Stimulated activated CD8-positive, alpha-beta memory T cell treated with anti-CD3 and anti-CD28 coated beads, Interleukin-4, amount 100 ng/mL, for 4 hours (primary cell): ENCODE measurements at places on chromosomes 4 and X.

GRCh38 chr4:149017002-149017734 lies 575.0 kb upstream of the NR3C2 start:
- no peak for DNase-seq

GRCh38 chrX:24343719-24344118 lies 16.7 kb upstream of the SUPT20HL1 start:
- DNase-seq, result no peak

- DNase-seq, result no peak
Observed at GRCh38 chr4:34245276-34245675, 1999.0 kb downstream of the ARAP2 start.

DNA sequence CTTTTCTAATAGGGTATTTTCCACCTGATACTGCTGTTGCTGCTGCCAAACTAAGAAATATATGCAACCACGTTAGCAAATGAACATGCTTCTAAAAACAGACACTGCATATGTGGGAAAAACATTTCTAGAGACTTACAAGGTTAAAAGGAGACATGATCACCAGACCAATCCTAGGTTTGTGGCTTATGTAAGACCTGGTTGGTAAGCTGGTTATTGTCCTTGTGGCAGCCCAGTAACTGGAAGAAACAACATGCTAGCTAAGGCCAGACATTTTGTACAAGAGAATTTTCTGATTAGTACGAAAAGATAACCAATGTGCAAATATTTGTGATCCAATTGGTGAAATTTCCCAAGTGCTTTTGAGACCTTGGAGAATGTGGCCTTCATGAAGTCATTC lies 112.0 kb downstream of the AFF2 start:
- no peak for DNase-seq

DNA sequence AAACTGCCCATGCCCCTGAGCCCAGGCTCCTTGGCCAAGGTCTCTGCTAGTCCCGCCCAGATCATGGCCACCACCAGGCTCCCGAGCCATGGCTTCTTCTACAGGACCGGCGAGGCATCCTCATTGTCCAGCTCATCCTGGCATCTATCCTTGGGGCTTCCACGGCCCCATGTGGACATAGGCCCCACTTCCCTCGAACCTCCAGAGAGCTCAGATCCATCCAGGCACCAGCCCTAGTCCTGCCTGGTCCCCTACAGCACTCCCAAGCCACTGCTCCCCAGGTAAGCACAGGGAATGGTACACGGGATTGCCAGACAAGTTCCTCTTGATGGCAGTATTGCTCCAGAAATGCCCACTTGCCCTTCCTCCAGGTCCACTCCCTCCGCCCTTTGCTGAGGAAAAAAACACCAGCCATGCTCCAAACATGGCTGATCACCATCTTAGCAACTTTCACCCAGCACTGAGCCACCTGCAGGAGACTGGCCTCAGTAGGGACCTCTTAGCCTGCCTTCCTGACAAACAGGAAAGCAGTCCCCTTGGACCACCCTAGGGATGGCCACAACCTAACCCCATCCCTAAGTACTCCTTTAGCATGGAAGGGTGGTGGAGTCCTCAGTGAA lies 272.1 kb upstream of the AGTR2 start:
- peak; percentile 16 for DNase-seq

GRCh38 chrX:24443918-24444317 lies 21.2 kb upstream of the PDK3 start:
- DNase-seq, result no peak

DNA sequence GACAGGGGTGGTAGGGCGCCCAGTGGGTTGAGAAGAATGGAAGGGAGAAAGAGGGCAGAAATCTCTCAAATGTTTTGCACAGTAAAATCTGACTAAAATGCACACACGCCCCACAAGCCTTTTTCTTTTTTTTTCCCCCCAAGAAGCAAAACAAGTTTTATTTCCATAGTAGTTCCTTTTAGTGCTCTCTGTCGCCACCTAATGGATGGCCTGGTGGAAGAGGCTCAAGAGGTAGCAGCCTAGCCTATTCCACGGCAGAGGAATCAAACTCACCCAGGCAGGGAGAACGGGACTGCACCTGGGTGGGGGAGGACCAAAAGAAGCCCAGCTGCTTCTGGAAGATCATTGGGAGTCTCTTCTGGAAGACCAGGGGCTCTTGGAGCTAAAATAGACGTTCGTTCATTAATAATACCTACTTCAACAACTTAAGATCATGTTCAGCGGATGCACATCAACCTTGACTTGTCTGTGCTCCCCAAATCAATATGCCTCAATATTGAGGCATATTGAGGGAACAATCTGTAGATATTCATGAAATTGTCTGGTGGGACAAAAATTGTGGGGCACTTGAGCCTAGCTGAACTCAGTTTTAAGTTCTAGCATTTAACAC lies 31.6 kb upstream of the IRAK1 start:
- peak; percentile 48 for DNase-seq

- DNase-seq, result no peak
Observed at GRCh38 chrX:41670112-41670511, 18.7 kb upstream of the GPR34 start.

- DNase-seq, result no peak
Observed at GRCh38 chr4:14180166-14180565, 552.6 kb upstream of the BOD1L1 start.

DNA sequence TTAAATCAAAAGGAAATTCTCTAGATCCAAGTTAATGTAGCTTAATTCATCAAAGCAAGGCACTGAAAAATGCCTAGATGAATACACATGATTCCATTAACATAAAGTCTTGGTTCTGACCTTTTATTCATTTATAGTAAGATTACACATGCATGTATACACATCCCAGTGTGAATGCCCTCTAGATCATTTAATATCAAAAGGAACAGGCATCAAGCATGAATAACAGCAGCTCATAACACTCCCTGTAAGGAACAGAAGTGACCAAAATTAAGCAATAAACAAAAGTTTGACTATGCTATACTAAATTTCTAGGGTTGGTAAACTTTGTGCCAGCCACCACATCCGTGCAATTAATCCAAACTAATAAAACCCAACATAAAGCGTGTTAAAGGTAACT lies 511.5 kb downstream of the SPIN4 start:
- no peak for DNase-seq

- DNase-seq, result no peak
Observed at GRCh38 chrX:68658530-68658929, 11.1 kb downstream of the STARD8 start.

GRCh38 chrX:18297251-18297650 lies 57.2 kb downstream of the SCML2 start:
- DNase-seq, result no peak

DNA sequence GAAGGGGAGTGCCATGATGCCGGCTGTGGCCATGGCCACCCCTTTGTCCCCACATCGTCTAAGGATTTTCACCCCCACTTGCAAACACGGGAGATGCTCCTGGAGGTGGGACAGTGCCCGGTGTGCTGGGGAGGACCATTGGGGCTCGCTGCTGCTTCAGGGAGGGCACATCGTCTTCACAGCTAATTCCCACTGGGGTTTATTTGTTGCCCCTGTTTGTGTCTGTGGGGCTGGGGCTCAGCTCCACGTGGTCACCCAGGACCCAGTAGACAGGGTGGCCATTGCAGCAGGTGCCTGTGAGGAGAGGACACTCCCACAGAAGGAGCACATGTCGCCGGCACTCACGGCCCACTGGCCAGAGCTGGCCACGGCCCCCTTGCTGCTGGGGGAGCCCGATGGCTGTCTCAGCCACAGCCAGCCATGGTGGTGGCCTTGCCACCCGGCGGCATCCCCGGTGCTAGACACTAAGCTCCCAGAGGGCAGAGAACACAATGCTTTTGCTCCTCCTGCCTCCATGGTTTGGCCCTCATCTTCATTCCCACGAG lies 27.8 kb upstream of the GRPEL1 start:
- no peak for DNase-seq

- no peak for DNase-seq
Observed at GRCh38 chr4:111930659-111931058, 214.6 kb upstream of the FAM241A start.

DNA sequence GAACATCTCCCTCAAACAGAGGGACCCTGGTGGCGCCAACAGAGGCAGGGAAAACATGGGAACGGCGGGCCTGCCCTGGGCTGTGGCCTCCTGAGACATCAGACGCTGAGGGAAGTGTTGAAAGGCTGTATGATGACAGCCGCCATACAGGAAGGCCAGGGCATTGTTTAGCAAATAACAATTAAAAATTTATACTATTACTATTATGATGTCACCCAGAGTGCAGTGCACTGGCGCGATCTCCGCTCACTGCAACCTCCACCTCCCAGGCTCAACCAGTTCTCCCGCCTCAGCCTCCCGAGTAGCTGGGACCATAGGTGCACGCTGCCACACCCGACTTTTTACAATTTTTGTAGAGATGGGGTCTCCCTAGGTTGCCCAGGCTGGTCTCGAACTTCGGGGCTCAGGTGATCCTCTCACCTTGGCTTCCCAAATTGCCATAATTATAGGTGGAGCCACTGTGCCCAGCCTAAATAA lies 54.6 kb downstream of the CPZ start:
- DNase-seq, result no peak

DNA sequence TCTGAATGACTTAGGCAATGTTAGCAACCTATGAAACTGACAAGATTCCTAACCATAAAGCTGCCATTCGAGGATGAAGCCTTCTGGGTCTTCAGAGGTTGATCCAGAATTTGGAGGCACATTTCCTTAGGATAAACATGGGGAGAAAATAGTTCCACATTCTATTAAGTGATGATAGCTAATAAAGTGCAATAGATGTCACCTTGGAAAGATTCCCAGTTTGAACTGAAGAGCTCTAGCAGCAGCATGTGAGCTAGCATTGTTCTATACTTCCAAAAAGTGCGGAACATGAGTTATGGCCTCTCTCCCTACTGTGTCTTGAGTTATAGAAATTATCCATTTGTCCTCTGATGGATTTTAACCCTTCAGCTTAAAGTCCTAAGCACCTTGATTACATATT lies 991.4 kb upstream of the SLIT2 start:
- no peak for DNase-seq

- no peak for DNase-seq
Observed at GRCh38 chr4:172515266-172515879, 653.2 kb upstream of the GALNT7 start.

GRCh38 chrX:113790987-113791386 lies 792.9 kb upstream of the HTR2C start:
- no peak for DNase-seq

DNA sequence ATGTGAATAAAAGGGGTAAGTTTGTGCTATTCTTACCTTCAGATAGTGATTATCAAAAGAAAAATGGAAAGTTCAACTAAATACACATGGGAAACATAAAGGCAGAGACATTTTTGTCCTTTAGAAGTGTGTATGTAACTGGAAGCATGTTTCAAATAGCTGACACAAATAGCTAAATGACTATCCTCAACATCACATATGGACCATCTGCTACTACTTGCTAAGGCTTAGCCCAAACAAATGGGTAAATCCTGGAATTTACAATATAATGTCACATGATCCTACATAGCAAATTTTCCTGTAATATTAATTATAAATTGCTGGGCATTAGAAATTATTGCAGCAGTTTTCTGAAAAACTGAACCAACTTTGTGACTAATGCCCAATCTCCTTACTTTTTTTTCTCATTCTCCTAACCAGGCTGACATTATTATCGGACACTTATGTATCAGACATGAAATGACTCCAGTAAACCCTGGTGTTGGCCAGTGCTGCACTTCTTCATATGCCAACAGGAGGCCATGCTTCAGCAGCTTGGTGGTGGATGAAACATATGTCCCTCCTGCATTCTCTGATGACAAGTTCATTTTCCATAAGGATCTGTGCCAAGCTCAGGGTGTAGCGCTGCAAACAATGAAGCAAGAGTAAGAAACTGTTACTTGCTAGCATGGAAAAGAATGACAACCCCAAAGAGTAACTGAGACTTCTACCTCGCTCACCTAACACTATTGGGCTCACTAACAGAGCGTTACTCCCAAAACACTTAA lies 16.1 kb downstream of the AFP start:
- DNase-seq, result no peak

DNA sequence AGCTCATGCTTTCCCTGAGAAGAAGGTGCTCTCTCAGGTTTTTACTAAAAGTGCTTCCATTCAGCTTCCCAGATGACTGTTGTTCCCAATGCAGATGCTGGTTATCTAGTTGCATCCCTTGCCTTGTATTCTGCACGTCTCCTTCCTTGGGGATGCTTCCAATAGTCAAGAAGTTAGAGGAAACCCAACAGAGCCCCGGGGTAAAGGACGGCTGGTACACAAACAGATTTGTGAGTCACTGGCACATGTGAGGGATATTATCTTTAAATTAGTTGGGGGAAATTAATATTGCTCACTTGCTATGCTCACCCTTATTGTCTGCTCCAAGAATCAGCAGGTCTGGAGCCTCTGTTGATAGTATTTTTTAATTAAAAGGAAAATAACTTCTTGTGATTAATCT lies 465.2 kb upstream of the BOD1L1 start:
- no peak for DNase-seq

DNA sequence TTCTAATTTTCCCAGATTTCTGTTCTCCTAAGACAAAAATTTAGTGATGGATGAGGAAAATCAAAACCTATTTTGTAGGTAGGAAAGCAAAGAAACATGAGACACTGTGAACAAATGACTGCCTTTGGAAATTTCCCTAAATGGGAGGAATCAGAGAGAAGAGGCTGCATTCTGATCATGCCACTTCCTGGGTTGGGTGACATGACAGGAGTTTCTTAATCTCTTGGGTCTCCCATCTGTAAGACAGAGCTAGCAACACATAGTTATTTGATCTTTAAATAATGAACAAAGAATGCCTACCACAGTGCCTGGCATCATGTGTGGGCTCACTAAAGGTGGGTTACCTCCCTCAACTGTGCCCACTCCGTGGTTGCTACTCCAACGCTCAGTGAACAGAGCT lies 57.1 kb downstream of the CCDC149 start:
- no peak for DNase-seq

GRCh38 chrX:67523002-67523681 lies 20.7 kb upstream of the AR start:
- no peak for DNase-seq

DNA sequence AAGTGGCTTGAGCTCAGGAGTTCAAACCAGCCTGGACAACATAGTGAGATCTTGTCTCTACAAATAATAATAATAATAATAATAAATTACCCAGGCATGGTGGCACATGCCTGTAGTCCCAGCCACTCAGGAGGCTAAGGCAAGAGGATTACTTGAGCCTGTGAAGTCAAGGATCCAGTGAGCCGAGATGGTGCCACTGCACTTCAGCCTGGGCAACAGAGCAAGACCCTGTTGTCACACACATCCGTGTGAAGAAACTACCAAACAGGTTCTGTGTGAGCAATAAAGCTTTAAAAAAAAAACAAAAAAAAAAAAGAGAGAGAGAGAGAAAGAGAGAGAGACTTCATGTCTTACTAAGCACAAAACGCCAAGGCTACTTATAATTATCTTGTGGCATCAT lies 42.5 kb downstream of the ANOS1 start:
- DNase-seq, result no peak

- DNase-seq, result no peak
Observed at GRCh38 chr4:110484029-110484428, 8.1 kb downstream of the ENPEP start.

- DNase-seq, result no peak
Observed at GRCh38 chr4:141455651-141456050, 180.7 kb upstream of the IL15 start.

- DNase-seq, result no peak
Observed at GRCh38 chrX:119482481-119483480, 14.5 kb downstream of the SLC25A5 start.
